ENCODE measurements at places on chromosomes 12 and 14.
A peak's percentile ranks its signal among the peaks of the same experiment; 100 is the strongest.

DNA sequence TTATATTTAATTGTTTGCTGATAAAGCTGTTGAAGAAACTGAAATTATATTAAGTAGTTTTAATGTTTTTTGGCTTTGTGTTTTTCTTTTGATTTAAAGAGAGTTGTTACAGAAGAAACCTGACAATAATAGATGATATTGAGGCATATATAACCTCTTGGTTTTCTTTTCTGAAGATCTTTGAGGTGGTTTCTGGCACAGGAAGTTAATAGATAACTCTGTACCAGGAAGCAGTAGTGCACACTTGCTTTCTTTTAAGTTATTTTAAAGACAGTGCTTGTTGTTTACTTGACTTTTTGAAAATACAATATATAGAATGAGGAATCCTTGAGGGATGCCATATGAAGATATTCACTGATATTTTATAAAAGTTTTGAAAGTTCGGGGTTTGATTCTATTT, 209.0 kb upstream of the FBXO33 start:
- DNase-seq = no peak

DNA sequence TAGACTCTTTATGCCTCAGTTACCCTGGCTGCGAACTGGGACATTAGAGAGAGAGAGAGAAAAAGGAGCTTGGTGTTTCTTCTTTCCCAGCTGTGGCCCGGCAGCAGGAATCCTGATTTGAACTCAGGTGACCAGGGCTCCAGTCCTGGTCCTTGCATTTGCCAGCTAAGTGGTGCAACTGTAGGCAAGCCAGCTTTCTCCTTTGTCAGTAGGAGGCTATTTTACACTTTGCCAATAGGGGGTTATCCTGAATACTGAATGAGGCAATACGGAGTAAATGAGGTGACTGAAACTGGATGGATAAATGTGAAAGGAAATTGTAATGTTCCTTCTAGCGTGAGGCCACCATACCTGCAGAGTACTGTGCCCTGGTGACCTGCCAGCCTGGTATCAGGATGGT, 27.8 kb downstream of the KCNA5 start:
- DNase-seq = no peak

DNA sequence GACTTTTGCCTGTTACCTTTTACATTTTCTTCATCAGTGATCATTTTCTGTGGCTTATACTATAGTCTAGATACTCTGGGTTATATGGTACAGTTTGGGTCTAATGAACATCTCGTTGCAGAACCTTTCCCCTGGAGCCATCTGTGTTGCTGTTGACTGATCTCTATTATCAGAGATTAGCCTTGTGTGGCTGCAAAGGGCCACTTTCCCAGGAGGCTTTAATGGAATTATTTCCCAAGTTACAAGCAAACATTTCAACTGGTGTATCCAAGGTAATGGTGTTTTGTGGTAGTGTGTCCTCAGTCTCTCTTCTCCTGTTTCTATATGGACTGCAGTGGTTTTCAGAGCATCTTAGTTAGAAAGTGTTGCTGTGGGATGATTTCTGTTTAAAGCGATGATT, 25.9 kb downstream of the UTP20 start:
- no peak for DNase-seq

DNA sequence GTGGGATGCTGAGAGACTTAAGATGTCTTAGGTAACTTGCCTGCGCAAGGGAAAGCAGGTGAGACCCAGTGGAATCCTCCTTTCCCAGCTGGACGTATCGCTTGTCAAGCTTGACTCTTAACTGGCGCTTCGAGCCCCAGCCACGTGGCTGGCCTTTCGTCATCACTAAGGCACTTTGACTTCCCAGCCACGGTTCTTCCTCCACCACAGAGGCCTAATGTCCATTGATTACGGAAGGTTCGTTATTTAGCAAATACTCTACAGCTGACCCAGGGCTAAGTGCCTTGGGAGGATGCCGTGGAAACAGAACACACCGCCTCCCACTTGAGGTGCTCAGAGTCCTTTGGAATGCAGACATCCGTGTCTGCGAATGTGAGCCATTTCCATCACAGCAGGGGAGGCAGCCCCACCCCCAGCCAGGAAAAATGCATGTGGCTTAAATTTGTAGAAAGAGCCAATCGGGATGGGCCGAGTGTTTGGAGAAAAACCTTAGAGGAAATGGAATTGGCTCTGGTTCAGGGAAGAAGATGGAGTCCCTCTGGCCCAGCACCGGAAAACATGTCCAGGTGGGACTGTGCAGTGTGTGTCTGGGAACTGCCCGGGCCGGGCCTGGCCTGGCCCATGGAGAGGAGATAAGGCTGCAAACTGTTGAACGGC, 115.7 kb downstream of the PLXNC1 start:
- DNase-seq = no peak

- no peak for DNase-seq
Measured at GRCh38 chr12:88982694-88983093, 369.6 kb downstream of the DUSP6 start.

- DNase-seq = peak; percentile 69
Measured at GRCh38 chr12:53267999-53268629, at the start of gene ESPL1. Gene ESPL1 (plus strand): TSS chr12:53268299. CDS start chr12:53268767, 468 bp downstream.
